ENCODE measurements at places on chromosomes 11 and 22.

- DNase-seq, result no peak
Measured at GRCh38 chr11:106156290-106156937, 79.0 kb downstream of the AASDHPPT start.

DNA sequence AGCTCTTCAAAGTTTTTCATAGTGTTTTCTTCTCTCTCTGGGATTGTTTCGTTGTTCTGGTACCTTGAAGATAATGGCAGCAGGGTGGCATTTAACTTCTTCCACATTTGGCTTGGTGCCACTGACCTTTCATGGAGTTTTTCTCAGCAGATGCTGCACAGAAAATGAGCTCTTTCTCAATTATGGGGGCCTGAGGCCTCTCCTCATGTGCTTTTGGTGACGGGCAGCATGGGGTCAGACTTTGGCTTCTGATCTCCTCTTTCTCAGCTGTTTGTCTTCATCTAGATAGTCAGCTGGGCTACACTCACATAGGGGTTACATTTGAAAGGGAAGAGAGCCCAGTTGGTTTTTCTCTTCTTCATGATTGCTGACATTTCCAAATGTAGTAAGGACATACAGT is 76.3 kb downstream of the FAT3 start:
- no peak for DNase-seq

GRCh38 chr11:100923555-100923954 is 206.1 kb downstream of the PGR start:
- DNase-seq, result no peak

GRCh38 chr11:130549393-130549999 is 101.1 kb downstream of the ADAMTS15 start:
- DNase-seq, result no peak

DNA sequence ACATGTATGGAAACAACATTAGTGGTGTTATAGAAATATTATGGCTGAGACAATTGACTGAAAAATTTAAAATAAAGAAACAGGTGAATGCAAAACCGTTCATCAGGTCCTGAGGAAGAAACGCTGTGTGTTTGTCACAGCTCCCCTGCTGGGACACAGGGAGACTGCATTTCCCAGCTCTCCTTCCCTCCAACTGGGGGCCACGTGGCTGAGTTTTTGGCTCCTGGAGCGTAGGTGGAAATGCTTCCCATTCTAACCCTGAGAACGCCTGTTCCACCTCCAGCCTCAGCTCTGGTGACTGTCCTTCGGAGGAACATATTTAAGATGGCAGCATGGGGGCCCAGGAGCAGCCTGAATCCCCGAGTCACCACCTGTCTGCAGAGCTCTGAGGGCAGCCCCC is 398.6 kb downstream of the BRD1 start:
- DNase-seq, result no peak

GRCh38 chr11:122563761-122564160 is 91.8 kb upstream of the UBASH3B start:
- no peak for DNase-seq

DNA sequence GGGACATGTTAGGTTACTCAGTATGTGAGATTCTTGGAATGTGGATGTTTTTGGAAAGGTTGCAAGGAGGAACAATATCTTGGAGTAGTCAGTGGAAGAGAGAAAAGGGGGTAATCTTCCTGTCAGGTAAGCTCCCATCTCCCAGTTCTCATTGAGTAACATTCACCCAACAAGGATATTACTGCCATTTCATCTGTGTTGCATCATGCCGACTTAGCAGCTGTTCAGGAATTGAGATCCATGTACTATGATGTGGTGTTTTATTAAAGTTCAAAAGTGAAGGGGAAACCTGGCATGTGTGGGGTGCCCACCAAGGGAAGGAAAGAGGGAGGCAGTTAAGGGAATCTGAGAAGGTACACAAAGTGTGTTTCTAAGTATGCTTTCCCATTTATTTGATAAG is 58.4 kb upstream of the RASSF10 start:
- no peak for DNase-seq
